ENCODE measurements at places on chromosomes 2 and 18.

GRCh38 chr18:50679656-50680055 is 119.8 kb downstream of the MAPK4 start:
- DNase-seq = no peak

GRCh38 chr2:36587101-36587500 is 10.9 kb downstream of the FEZ2 start:
- DNase-seq = no peak

- no peak for DNase-seq
Measured at GRCh38 chr18:59311631-59312030, 6.8 kb downstream of the CPLX4 start.

DNA sequence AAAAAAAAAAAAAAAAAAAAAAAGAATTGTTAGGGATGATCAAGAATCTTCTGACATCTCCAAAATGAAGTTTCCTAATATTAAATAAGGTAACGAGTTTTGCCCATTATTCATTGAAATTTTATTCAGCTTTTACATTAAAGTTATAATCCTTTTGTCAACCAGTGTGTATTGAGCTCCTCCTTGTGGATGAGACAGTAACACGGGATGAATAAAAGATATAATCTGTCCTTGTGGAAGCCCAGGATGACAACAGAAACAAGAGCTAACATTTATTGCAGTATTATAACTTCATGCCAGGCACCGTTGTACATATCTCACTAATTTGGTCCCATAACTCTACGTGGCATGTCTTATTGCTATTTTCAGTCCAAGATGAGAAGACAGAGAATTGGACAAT is 33.4 kb upstream of the SERPINB7 start:
- DNase-seq = no peak

- DNase-seq = no peak
Measured at GRCh38 chr2:187499941-187500532, 52.0 kb upstream of the CALCRL start.

DNA sequence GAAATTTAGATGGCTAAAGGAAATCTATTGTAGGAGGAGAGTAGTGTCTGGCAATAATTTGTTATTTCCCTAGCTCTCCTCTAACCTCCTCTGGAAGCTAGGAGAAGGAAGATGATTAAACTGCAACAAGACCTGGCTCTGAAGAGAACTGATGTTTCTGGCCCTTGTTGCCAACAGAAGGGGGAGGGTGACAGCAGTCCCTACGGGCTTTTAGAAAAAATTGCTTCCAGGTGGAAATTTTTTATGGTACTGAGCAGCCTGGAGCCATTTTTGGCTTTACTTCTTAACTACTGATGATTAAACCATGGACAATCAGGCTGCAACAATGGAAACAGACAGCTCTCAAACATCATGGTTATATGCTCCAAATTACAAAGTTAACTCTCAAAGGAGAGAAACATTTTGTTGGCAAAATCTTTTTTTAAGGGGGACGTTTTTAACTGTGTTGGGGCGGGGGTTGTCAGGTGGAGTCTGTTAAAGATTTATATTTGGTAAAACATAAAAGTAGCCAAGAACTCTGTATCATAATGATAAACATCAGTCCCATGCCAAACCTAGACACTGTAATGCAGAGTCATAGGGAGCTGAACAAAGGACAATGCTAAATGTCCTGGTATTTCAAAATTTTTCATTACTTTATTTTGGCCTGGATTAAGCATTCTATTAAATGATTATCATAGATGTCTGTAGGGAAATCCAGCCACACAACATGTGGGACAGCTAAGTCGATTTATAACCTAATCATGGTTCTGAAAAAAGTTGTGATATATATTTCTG is 70.0 kb downstream of the EXOC6B start:
- no peak for DNase-seq

DNA sequence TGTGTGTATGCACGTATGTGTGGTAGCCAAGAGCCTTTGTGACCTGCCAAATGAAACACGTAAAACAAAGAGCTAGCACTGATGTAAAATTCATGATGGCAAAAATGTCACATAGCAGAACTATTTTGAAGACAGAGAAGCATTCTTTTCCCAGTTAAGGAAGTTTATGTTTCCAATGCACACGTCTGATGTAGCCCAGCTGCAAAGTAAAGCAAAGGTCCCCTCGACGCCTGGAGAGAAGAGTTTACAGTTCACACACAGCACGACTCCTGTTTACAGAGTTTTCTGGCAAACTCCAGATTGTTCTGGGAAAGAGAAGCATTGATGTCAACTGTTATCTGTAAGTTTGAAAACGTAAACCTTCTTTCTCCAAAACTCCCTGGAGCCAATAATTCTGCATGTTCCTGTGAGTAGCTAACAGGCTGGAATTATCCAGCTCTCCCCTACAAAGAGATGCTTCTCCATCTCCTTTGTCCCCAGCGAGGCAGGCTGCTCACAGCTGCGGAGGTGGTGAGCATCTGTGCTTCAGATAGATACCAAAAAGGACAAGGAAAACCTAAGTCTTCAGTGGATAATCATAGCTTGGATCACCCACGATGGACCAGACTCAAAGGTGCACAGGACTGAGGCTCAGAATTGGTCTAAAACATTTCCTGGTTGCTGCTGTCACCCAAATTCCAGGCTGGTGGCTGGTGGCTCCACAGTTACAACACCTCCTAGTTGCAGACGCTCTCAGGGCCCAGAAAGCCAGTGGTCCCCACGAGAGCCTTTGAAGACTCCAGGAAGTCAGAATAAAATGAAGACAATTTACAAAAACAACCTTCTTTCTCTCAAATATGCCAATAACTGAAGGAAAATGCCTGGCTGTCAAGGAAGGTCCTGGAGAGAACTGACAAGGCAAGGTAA is 87.4 kb downstream of the COL6A3 start:
- no peak for DNase-seq

DNA sequence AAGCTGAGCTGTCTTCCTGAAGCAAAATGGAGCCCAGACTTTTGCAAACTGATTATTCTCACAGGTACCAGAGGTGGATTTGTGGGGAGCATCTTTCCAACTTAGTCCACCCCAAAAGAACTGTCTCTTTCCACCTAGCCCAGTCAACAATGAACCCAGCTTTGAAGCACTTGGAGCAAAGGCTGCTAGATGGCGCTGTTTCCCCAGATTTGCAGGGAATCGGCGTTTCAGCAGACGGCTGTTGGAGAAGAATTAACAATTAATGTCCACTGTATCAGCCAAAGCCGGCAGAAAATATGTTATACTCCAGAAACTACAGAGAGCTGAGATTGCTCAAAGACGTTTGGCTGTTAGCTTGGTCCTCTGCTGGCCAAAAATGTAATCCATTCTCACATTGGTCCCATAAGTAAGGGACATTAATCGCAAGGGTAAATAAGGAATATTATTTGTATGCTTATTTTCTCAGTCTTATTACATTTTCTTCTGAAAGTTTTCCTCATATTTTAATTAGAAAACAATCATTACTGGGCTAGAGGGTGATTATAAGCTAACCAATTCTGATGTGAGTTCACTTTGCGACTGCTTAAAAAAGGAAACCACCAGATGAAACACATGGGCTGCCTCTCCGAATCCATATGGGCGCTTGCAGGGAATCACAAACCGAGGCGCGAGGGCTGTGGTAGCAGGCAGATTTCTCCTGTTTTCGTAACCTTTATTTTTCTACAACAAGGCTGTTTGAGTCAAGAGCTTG is 423.8 kb upstream of the MEX3C start:
- no peak for DNase-seq
